COLO829 (cell line): ENCODE measurements at places on chromosomes 1 and 21.

GRCh38 chr1:221672965-221673364 is 68.9 kb downstream of the DUSP10 start:
- DNase-seq, result no peak

DNA sequence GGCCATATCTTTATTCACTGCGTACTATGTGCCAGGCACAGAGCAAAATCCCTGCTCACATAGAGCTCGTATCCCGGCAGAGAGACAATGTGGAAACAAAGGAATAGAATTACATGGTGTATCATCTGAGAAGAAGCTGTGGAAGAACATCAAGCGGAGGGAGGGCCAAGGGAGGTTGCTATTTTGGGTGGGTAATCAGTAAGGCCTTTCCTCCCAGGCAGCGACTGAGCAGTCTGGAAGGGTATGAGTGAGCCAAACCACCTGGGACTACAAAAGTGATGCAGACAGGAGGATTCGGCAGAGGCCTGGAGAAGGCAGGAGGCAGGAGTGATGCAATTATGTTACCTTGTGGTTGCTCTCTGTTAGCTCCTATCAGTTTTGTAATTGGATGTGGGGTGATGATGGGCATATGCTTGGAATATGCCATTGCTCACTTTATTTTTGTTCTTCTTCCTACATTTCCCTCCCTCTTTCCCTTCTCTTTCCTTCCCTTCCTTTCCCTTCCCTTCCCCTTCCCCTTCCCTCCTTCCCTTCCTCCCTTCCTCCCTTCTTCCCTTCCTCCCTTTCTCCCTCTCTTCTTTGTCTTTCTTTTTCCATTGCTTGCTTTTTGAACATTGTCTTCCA is 172.9 kb downstream of the DISC1 start:
- DNase-seq, result no peak

GRCh38 chr1:17244821-17245740 is 3.8 kb upstream of the PADI3 start:
- DNase-seq, result no peak

GRCh38 chr1:119909890-119910596 is 13.7 kb upstream of the ADAM30 start:
- no peak for DNase-seq

GRCh38 chr1:215140135-215140534 is 57.6 kb downstream of the KCNK2 start:
- no peak for DNase-seq

DNA sequence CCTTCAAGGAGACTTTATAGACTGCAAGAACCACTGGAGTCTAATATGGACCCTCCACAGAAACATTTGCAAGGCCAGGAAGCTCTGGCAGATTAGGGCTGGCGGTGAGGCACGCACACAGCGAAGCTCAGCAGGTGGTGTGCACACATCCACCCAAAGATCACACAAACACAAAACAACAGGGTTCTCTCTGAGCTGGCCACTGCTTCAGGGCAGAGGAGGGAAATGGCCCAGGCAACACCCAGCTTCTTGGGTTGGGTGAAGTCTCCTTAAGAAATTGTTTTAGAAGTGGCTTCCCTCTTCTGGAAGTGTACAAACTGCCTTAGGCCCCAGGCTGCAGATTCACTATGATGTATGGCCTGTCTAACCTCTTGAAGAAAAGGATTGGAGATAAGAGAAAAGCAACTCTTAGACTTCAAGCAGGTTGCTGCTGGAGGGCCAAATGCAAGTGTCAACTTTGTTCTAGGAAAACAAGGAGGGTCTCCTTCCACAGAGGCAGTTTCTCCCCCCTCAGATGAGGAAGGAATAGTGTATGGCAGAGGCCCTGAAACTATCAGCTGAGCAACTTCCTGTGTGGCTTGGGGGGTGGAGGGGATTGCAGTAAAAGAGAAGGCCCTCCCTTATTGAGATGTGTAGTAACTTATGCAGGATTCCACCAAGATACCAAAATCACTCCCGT is 2.0 kb downstream of the RCSD1 start:
- DNase-seq, result no peak

DNA sequence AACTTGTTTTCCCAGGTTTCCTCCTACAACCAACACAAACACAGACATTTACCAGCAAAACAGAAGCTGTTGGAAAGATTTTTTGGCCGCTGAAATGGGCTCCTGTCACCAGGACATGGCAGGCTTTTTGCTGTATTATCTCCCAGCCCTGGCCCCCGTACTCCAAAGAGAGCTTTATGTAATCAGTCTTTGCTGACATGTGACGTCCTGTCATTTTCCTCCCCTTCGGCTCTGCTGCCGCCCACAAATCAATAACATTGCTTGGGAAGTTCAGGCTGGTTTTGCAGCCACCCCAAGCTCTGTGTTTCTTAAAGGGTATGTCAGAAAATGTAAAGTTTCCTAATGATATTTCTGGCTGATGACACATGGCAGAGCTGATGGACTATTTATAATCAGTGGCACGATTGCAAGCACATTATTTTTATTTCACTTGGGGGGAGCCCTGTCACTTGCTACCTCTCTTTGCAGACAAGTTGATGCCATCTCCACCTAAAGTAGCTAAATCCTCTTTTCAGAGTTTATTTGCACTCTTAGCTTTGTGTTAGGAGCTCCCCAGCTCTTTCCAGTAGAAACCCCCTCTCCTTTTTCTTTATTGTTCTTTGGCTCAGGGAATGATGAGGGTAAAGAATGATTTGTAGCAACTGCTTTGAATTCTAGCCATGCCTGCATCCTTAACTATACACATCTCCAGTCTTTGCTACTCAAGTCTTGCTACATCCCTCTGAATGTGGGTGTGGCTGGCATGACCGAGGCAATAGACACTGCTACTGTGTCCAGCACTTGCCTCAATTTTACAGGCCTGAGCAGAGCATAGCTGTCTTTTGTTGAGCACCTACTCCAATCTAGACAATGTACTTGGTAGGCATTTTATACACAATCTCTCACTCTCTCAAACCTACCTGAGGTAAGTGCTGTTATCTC is 67.3 kb downstream of the ELAVL4 start:
- DNase-seq, result no peak

DNA sequence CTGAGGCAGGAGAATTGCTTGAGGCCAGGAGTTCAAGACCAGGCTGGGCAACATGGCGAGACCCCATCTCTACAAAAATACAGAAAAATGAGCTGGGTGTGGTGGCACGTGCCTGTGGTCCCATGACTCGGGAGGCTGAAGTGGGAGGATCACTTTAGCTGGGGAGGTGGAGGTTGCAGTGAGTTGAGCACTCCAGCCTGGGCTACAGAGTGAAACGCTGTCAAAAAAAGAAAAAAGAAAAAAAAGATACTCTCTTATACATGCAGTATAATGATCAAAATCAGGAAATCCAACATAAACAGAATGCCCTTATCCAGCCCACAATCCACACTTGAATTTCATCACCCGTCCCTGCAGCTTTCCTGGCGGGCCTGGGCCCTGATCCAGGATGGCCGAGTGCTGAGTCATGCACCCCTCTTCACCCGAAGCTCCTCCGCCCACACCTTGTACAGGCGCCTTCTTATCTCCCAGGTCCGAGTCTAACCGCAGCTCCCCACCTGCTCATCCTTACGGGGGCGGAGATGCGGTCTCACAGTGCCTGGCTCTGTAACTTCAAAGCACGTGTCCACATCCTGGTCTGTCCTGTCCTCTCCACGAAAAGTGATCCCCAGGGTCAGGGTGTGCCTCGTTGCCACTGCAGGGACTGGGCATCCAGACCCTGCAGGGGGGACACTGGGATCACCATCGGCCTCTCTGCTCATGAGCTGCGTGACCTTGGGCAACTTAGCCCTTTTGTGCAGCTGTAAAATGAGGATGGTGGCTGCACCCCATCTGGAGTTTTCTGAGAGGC is 120.2 kb upstream of the SLC45A1 start:
- DNase-seq, result peak; percentile 63

- no peak for DNase-seq
Measured at GRCh38 chr21:33162436-33162951, 67.2 kb upstream of the IFNAR2 start.

GRCh38 chr1:224565186-224565585 is 50.9 kb upstream of the CNIH3 start:
- peak; percentile 97 for DNase-seq

DNA sequence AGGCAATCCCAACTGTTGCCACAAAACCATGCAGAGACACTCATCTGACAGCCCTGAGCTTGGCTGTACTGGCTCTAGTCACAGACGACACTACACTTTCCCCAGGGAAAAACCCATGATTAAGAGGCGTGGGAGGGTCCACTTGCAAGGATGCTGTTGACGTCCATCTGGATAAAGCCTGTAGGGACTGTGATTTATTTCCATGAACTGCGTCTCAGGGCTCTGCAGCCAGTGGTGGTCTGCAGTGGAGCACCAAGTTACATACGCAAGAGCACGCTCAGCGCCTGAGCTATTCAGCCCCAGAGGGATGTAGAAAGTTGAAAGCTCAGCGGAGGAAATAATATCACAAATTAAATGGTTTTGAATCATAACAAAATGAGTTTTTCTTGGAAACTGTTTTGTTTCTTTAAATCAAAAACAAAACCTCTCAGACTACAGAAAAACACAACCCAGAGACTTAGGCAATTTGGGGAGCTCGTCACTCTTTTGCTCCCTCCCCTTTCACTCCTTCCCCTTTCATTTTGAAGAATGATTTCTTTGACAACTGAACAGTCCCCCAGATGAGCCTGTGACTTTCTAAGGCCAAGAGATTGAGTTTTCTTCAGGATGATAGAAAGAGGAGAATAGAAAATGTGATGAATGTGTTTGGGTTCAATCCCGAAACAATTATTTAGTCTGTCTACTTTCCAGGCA is 71.2 kb downstream of the NGF start:
- DNase-seq, result no peak

- DNase-seq, result no peak
Measured at GRCh38 chr1:223000632-223001031, 142.4 kb downstream of the TLR5 start.

- no peak for DNase-seq
Measured at GRCh38 chr1:45200906-45201500, 5.4 kb downstream of the ZSWIM5 start.

- no peak for DNase-seq
Measured at GRCh38 chr1:93865253-93865652, 13.8 kb downstream of the DNTTIP2 start.

DNA sequence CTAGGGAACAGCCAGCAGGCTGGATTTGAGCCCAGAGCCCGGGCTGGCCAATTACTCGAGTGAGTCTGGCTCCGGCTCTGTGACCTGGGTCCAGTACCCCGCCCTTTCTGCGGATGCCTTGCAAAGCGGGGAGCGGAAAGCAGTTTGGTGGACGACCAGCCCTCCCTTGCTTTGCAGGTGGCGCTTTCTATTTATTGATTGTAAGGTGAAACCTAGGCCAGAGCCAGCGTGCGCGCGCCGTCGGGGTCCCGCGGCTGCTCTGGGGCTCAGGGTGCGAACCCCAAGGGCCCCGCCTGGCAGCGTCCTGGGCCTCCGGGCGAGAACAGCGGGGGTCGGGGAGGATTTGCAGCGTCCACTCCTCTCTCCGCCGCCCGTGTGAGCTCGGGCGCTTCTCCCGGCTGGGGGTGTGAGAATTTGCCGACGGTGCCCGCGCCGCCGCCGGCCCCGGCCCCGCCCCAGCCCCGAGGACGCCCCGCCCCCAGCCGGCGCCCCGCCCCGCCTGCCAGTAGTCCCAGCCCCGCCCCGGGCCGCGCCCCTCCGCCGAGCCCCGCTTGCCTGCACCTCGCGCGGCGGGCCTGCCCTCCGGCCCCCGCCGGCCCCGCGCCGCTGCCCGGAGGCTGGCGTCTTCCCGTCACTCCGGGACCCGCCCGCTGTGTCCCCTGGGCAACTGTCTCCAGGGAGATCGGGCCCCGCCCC is 37.6 kb downstream of the PIK3CD start:
- DNase-seq, result peak; percentile 44
